NK-92 treated with Interleukin-12 subunit alpha and Interleukin-12 subunit beta, amount 100 ng/mL, for 24 hours (cell line): ENCODE measurements at places on chromosomes 3 and 15.

- no peak for DNase-seq
Observed at GRCh38 chr15:72585476-72586058, 68.9 kb upstream of the GOLGA6B start.

- no peak for DNase-seq
Observed at GRCh38 chr3:108894981-108895380, 58.7 kb downstream of the GUCA1C start.

GRCh38 chr3:60189304-60189703 lies 1061.9 kb downstream of the FHIT start:
- DNase-seq: no peak

GRCh38 chr3:8256441-8257071 lies 245.1 kb upstream of the LMCD1 start:
- no peak for DNase-seq

DNA sequence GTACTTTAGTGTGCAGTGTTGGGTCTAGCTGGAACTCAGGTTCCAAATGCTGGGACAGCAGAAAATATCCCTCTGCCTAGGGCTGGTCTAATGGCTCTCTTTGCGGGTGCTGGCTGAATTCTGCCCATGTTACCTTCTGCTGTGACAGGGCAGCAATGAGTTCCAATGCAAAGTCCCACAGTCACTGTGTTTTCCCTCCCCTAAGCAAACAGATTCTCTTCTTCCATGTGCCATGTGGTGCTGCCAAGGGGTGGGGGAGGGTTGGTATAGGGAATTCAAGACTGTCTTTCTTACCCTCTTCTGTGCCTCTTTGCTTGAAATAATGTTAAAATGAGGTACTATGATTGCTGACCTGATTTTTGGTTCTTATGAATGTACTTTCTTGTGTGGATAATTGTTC lies 229.6 kb downstream of the GBE1 start:
- DNase-seq: no peak

DNA sequence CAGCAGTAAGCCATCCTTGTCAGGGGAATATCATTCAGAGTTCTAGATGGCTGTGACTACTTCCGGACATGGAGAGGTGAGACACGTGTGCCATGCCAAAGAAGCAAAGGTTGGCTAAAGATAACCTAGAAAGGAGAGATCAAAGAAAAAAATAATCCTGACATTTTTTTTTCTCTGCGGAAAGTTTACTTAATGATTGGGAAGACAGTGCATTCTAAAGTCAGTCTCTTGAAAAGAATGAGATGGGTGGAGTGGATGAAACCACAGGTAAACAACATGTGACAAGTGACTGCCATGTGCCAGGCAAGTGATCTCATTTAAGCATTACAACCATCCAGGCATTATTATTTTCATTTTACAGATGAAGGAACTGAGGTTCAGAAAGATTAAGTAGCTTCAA lies 436.6 kb downstream of the SOX2 start:
- no peak for DNase-seq

GRCh38 chr3:33645060-33645647 lies 72.9 kb downstream of the CLASP2 start:
- no peak for DNase-seq

- no peak for DNase-seq
Observed at GRCh38 chr15:84949043-84949442, 32.6 kb upstream of the PDE8A start.

DNA sequence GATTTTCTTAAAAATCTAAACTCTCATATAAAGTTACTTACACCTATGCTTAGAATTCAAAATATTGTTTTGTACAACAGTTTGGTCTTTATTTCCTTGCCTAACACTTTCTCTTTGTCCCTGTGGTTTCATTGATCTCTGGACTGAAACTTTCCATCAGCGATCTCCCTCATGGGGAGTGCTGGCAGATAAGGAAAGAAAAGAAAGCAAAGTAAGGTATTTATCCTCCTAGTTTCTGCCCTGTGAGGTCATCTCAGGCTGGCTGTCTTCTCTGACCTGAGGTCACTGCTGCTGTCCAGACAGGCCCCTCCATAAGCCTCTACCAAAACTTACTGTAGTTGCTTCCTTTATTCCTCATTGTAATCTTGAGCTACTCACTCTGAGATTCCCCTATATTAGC lies 57.9 kb upstream of the EPHA6 start:
- DNase-seq: no peak

GRCh38 chr15:41804361-41804760 lies 23.5 kb upstream of the JMJD7 start:
- DNase-seq: no peak

DNA sequence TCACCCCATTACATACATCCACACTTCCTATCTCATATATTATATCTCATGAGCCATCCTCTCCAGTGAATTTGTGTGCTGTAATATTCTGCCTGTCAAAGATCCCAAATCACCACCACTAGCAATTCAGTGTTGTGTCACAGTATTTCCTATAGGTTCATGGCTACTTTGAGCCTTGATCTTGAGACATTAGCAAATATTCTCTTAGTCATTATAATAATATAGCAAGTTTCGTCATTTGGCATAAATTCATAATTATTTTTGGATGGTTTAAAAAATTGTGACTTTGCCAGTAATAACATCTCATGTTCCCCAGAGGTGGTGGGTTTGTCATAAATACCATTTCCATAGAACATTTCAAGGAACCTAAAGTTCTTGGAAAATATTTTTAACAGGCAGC lies 47.7 kb downstream of the CMSS1 start:
- DNase-seq: no peak

GRCh38 chr3:41290736-41291135 lies 91.4 kb downstream of the CTNNB1 start:
- no peak for DNase-seq

DNA sequence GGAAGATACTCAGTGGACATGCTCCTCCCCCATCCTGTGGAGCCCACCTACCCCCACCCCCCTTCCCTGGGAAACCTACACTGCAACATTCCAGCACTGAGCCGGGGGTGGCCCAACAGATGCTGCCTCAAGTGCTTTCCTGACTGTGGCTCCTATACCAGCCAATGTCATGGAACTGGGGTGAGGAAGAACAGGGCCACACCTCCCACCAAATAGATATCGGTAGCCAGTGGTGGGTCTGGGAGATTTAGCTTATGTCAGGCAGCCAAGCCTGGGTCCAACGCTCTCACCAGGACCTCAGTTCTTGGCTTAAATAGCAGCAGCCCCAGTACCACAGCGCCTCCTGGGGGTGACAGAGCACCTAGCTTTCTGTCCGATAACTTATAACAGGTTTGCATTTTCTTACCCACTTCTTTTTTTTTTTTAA lies 30.3 kb downstream of the CDC25A start:
- DNase-seq: no peak
